ENCODE measurements at places on chromosomes 1 and 21.

DNA sequence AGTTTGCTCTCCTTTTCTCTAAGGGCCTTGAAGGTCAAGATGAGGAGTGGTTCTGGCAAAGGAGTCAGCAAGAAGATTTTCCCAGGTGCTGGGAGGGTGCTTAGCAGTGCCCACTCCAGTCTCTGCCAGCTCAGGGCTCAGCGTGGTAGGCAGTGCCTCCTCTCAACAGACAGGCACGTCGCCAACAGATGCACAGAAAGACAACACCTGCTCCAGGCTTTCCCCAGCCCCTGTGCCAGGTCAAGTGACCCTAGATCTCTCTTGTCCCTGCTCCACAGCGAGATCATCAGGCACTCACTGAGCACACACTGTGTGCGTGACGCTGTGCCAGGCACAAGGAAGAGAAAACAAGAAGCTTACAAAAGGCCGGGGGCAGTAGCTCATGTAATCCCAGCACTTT, 86.0 kb downstream of the CASZ1 start:
- H3K4me3 ChIP-seq, result no peak overlapping the region
- no peaks in the 10 kb centered on the region for H3K36me3 ChIP-seq
- H3K4me1 ChIP-seq, result no peaks in the 10 kb centered on the region

- no peak overlapping the region for H3K4me3 ChIP-seq
- no peak overlapping the region for H3K27ac ChIP-seq
- no peaks in the 10 kb centered on the region for H3K27me3 ChIP-seq
- H3K4me1 ChIP-seq, result no peaks in the 10 kb centered on the region
Observed at GRCh38 chr1:180606155-180606554, 25.7 kb upstream of the XPR1 start.

DNA sequence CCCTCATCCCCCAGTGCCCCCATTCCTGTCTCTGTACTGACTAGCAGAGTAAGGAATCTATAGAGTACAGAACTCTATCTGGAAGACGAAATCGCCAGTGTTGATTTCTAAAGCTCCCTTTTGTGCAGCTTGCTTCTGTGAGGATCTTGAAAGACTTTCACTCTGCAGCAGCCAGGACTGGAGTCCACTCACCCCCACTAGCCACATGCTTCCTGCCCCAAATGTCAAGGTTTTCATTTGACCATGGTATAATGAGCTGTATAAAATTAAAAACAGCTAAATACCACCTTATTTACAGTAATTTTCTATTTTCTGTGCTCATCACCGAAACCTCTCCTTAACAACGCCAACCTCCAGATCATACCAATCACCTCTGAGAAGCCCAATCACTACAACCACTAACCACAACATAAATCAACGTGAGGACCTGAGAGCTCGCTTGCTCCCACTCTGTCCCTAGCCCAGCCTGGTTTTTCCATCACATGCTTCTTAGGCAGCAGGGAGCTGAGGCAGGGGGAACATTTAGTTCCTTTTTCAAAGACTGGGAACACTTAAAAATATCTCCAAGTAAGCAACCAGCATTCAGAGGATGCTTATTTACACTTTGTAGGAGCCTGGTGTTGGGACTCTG, 56.1 kb upstream of the IRF2BP2 start:
- no peak overlapping the region for H3K4me3 ChIP-seq
- no peaks in the 10 kb centered on the region for H3K27me3 ChIP-seq
- no peak for DNase-seq
- no peak overlapping the region for H3K27ac ChIP-seq
- H3K4me1 ChIP-seq, result no peaks in the 10 kb centered on the region
- H3K36me3 ChIP-seq, result no peaks in the 10 kb centered on the region

DNA sequence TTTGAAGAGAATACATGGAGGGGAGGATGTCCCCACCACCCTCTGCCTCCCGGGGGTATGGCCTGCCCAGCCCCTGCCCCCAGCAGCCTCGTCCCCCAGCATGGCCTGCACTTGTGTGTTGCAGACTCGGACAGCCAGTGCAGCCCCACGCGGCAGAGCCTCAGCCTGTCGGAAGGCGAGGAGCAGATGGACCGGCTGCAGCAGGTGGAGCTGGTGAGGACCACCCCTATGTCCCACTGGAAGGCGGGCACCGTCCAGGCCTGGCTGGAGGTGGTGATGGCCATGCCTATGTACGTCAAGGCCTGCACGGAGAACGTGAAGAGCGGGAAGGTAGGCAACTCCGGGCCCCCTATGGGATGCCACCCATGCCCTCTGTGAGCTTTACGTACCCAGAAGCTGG, 59.5 kb upstream of the TMEM51 start:
- H3K36me3 ChIP-seq, result no peaks in the 10 kb centered on the region
- no peak overlapping the region for H3K4me3 ChIP-seq
- no peak for DNase-seq
- H3K27ac ChIP-seq, result no peak overlapping the region

GRCh38 chr1:23908453-23909341, 4.5 kb downstream of the CNR2 start:
- no peak overlapping the region for H3K4me3 ChIP-seq
- H3K36me3 ChIP-seq, result no peaks in the 10 kb centered on the region
- H3K4me1 ChIP-seq, result no peaks in the 10 kb centered on the region
- H3K27ac ChIP-seq, result no peak overlapping the region
- H3K27me3 ChIP-seq, result peaks cover 3% of the 10 kb centered on the region

GRCh38 chr1:215004121-215004827, 78.3 kb upstream of the KCNK2 start:
- H3K36me3 ChIP-seq, result no peaks in the 10 kb centered on the region
- H3K4me3 ChIP-seq, result no peak overlapping the region
- H3K4me1 ChIP-seq, result no peaks in the 10 kb centered on the region

DNA sequence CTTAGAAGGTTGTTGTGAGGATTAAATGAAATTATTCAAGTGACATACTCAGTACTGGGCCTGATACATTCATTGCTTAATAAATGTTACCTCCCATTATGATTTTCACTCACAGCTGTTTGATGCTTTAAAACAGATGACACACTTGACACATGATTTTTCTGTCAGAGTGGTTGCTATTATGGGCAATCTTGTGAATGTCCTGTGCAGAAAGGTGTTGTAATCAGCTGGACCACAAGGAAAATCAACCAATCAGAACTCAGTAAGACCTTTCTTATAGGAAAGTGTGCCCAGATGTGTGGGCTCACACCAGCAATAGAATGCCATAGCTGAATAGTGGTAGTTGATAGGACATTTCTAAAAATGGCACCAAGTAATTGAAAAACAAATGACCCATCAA, 23.5 kb downstream of the GJA5 start:
- H3K4me3 ChIP-seq, result no peak overlapping the region
- no peaks in the 10 kb centered on the region for H3K36me3 ChIP-seq
- no peaks in the 10 kb centered on the region for H3K27me3 ChIP-seq
- H3K27ac ChIP-seq, result no peak overlapping the region
- DNase-seq, result no peak

GRCh38 chr1:119384591-119384990, 16.0 kb downstream of the HAO2 start:
- no peak overlapping the region for H3K27ac ChIP-seq
- H3K27me3 ChIP-seq, result no peaks in the 10 kb centered on the region

GRCh38 chr1:68206848-68207689, 25.3 kb downstream of the WLS start:
- H3K27ac ChIP-seq, result no peak overlapping the region
- H3K36me3 ChIP-seq, result no peaks in the 10 kb centered on the region
- H3K4me3 ChIP-seq, result no peak overlapping the region
- no peaks in the 10 kb centered on the region for H3K4me1 ChIP-seq
- no peak for DNase-seq

DNA sequence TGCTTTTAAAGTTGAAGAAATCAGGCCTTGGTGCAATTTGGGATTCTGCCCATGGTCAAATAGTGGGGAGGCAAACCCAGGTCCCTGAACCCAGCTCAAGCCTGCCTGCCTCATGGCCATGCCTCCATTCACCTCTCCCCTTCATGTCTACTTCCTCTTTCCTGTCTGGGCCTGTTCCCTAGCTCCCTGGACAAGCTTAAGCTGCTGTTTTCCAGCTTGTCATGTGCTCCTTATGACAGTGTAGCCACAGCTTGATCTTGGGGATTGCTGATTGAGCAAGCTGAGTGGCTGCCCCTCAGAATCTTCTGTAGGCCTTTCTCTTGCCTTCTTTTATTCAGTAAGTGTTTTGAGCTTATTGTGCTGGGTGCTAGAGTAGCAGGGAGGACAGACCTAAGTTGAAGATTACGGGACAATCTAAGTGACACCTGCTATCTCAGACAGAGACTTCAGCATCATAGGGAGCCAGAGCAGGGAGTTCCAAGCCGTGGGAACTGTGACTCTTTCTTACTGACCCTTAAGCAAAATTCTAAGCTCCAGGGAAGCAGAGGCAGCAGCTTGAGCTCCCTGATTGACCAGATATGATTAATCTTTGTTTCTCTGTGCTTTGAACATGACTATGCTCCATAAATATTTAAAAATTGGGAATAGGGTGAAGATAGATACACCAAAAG, 520 bp upstream of the MR1 start:
- H3K4me3 ChIP-seq, result peak overlapping the region; percentile 60
- DNase-seq, result peak; percentile 6
- H3K4me1 ChIP-seq, result peaks cover 25% of the 10 kb centered on the region
- H3K27me3 ChIP-seq, result no peaks in the 10 kb centered on the region
- peaks cover 4% of the 10 kb centered on the region for H3K36me3 ChIP-seq

- H3K27me3 ChIP-seq, result no peaks in the 10 kb centered on the region
- DNase-seq, result no peak
- H3K4me3 ChIP-seq, result no peak overlapping the region
Observed at GRCh38 chr1:84062496-84062895, 63.6 kb upstream of the TTLL7 start.

GRCh38 chr1:17045634-17046333, 8.0 kb downstream of the SDHB start:
- H3K4me3 ChIP-seq, result no peak overlapping the region
- DNase-seq, result no peak
- no peaks in the 10 kb centered on the region for H3K27me3 ChIP-seq
- no peak overlapping the region for H3K27ac ChIP-seq
- peaks cover 33% of the 10 kb centered on the region for H3K36me3 ChIP-seq
- H3K4me1 ChIP-seq, result peaks cover 5% of the 10 kb centered on the region

- no peak overlapping the region for H3K4me3 ChIP-seq
- H3K4me1 ChIP-seq, result no peaks in the 10 kb centered on the region
- DNase-seq, result no peak
- H3K27ac ChIP-seq, result no peak overlapping the region
Observed at GRCh38 chr1:82377201-82377884, 576.6 kb downstream of the ADGRL2 start.

- peaks cover 56% of the 10 kb centered on the region for H3K36me3 ChIP-seq
- peak; percentile 37 for DNase-seq
- H3K27me3 ChIP-seq, result no peaks in the 10 kb centered on the region
Observed at GRCh38 chr1:204445860-204446412, 34.3 kb upstream of the PPP1R15B start.

DNA sequence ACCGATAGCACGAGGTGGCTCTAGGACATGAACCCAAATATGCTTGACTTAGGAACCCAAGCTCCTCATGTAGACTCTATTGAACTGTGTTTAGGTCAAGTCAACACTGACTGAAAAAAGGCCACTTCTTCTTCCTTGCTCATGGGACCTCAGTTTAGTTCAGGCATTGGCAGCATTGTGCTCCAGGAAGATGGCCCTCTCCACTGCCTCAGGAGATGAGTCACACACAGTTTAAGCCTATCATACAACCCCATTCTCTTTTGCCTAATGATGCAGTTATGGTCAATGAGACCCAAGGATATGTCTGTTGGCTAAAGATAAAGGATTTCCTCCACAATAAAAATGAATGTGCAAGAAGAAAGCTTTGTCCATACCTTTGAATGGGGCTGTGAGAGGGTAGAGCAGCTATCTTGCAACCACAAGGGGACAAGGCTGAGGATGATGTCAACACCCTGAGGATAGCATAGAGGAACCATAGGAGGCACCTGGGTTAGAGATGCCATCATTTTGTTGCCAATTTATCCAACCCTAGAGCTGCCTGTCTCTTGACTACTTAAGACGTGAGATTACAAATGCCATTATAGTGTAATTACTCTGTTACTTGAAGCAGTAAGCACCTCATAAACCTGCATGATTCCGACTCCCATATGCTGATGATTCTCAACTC, 3.0 kb upstream of the TRIM63 start:
- H3K27ac ChIP-seq, result no peak overlapping the region
- H3K4me3 ChIP-seq, result no peak overlapping the region
- peaks cover 5% of the 10 kb centered on the region for H3K27me3 ChIP-seq
- peaks cover 1% of the 10 kb centered on the region for H3K4me1 ChIP-seq
- no peak for DNase-seq
- H3K36me3 ChIP-seq, result no peaks in the 10 kb centered on the region

DNA sequence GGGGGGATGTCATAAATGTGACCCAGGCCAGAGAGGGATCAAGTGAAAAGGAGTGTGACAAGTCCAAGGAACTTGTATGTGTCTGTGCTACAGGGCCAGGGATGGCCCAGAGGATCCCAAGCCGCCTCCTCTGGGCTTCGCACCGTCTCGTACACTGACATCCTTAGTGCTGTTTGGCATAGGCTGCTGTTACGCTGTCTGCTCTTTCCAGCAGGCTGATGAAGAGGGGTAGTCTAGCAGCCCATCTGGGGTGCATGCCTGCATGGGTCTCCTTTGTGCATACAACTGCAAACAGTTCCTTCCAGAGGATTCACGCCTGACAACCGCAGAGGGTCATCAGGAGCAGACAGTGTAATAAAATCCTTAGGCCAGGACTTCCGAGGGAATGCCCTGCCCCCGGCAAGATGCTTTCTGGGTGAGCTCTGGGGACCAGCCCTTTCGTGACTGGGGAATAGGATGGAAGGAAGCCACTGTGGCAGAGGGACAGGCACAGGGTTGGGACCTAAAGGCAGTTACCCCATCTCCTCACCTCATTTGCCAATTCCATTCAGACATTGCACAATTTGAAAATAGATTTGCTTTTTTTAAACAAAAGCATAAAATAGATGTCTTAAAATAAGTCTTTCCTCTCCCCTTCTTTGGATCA, 6.3 kb upstream of the GOLT1A start:
- DNase-seq, result no peak
- no peaks in the 10 kb centered on the region for H3K4me1 ChIP-seq
- no peaks in the 10 kb centered on the region for H3K27me3 ChIP-seq
- no peak overlapping the region for H3K27ac ChIP-seq
- no peak overlapping the region for H3K4me3 ChIP-seq

DNA sequence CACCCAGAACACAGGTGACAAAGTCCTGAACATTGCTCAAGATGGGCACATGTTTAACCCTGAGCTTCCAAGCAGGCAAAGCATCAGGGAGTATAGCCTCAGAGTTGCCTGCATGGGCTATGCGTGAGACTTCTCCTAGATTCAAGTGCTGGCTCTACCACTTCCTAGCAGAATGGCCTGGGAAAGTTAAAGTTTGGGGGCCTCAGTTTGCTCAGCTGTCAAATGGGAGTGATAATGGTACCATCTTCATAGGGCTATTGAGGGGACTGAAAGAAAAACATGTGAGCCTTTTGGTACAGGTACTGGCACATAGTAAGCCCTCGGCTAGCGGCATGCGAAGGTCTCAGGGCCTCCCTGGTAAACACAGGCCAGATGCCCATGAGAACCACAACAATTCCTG, 28.0 kb upstream of the SMIM12 start:
- no peak overlapping the region for H3K27ac ChIP-seq
- peaks cover 9% of the 10 kb centered on the region for H3K4me1 ChIP-seq
- peaks cover 11% of the 10 kb centered on the region for H3K27me3 ChIP-seq
- no peak for DNase-seq
- H3K36me3 ChIP-seq, result no peaks in the 10 kb centered on the region

All from effector memory CD4-positive, alpha-beta T cell (primary cell).